ENCODE measurements at places on chromosomes 11 and 22.

- DNase-seq, result no peak
Observed at GRCh38 chr11:79236541-79236971, 204.3 kb downstream of the TENM4 start.

DNA sequence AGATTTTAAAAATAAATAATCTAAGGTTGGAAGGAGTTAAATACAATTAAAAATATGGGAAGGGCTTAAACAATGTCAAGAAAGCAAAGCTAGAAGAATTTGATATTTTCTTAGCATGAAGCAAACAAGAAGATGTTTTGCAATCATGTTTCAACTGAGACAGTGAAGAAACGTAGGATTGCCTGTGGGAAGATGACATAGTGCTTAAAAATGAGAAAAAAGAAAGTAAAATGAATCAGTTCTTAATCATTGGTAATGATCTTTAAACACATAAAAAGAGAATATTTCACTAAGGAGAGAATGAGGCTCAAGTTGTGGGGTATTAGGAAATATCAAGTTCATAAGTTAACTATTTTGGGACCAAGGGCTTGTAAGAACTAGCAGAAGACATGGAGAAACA, 855.0 kb downstream of the METTL15 start:
- DNase-seq, result no peak

DNA sequence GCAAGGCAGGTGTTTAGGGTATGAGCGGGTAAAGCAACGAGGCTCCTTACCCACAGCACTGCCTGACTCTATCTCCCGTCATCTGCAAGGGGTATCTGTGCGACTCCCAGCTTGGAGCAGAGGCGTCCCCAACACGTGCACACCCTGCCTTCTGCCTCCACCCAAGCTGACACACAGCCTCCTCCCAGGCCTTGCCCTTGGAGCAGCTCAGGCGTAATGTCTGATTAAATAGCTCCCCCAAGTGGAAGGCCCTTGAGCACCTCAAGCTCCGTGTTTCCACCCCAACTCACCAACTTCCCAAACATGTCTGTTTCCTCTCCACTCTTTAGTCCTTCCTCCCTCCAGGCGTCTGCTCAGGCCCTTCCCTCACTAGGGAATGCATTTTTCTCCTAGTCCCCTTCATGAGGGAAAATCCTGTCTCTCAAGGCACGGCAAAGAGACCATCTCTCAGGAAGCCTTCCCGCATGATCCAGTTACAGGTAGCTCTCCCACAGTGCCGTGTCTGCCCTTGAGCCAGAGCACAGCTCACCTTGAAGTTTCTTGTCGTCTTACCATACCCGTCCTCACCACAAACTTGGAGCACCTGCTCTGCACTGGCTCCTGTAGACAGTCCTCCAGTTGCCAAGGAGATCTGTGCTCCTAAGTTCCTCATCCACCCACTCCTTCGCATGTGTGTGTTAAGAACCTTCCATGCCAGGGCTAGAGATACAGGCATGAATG, 15.8 kb downstream of the CYB5R2 start:
- peak; percentile 1 for DNase-seq

- no peak for DNase-seq
Observed at GRCh38 chr22:49648053-49648452, 179.6 kb downstream of the BRD1 start.

- no peak for DNase-seq
Observed at GRCh38 chr11:128246810-128247594, 340.4 kb downstream of the ETS1 start.

DNA sequence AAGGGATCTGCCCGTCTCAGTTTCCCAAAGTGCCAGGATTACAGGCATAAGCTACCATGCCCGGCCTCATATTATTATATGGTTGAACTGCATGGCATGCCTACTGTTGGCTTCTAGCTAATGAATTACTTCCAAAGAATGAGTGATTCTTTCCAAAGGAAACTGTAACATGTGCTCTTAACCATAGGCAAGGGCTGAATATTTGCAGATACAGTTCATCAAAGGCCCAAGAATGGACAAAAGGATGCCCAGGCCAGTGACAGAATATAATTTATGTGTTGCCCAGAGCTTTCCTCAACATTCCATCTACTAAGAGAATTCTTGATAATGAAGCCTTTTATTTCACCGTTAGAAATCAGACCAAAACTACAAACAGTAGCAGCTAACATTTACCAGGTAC, 27.0 kb upstream of the CCDC89 start:
- DNase-seq, result no peak

- DNase-seq, result no peak
Observed at GRCh38 chr22:22733881-22734373, 89.5 kb downstream of the GGTLC2 start.

DNA sequence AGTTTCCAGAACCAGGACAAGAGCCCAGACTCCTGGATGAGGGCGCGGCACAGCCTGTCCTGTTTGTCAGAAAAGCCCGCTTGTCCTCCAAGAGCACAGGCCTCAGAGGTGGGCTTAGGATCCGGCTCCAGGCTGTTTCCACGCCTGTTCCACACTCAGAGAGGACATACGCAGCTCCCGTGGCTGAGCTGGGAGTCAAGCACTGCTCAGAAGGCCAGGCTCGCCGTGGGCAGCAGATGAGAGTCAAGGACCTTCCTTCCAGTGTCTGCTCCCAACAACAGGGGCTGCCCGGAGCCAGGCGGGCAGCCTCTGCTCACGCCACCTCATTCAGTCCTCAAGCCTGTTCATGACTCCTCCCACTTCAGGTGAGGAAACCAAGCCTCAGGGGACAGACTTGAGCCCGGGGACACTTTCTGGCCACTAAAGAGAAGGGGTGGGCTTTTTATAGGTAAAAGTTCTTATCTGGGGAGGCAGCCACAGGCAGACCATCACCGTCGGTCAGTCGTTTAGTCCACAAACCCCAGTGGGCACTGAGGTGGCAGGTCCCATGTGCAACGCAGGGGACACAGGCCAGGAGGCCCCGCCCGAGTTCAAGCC, 3.8 kb downstream of the CYB5R3 start:
- DNase-seq, result no peak

DNA sequence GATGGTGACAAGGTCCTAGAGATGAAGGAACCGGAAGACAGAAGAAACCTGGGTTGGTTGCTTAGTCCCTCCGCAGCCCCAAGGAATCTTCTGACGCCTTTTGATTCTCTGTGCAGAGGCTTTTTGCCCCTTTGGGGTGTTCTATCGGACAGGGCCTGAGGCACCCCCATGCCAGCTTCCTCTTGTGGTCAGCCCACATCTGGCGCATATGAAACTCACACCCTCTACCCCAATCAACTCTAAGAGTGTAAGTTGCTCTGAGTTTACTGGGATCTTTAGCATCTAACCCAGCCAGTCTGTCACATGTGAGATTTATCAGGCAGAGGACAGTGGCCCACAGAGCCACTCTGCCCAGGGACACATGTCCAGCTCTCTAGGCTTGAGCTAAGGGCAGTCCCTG, 17.4 kb downstream of the RASD2 start:
- DNase-seq, result no peak

- no peak for DNase-seq
Observed at GRCh38 chr11:78069465-78069864, 5.8 kb downstream of the THRSP start.

GRCh38 chr11:106424111-106424510, 346.6 kb downstream of the AASDHPPT start:
- DNase-seq, result no peak

- DNase-seq, result no peak
Observed at GRCh38 chr11:119473226-119473625, 50.3 kb upstream of the THY1 start.

DNA sequence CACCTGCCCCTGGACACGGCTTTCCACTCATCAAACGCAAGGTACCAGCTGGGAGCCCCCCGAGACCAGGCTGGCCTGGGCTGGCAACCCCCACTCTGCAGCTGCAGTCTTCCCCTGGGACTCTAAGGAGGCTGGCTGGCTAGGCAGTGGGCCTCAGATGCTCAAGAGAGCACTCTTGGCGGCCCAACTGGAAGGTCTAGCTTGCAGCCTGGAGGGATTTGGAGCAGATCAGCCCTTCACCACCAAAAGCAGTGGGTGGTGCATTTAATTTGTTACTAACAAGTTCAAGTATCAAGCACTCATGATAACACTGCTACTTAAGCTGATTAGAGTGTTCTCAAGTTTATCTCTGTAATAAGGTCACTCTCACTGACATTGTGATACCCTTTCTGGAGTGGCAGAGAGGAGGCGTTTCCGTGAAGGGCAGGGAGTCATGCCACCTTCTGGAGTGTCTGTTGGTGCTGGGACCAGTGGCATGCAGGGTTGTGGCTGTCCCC, 21.5 kb downstream of the C22orf23 start:
- DNase-seq, result no peak

GRCh38 chr11:69707176-69707575, 3.4 kb upstream of the FGF19 start:
- DNase-seq, result no peak

DNA sequence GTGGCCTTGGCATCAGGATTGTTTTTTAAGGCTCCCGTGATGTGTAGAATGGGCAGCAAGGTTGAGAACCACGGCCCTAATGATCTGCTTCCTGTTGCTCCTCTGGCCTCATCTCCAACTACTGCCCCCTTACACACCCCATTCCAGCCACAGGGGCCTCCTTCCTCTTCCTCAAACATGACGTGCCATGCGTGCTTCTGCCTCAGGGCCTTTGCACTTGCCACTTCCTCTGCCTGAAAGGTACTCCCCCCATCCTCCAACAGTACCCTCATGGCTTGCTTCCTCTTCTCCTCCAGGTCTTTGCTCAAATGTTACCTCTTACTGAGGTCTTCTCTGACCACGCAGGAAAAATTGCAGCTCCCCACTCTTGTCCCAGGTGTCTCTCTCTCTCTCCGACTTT, 93.9 kb upstream of the CSNK2A3 start:
- no peak for DNase-seq

- DNase-seq, result no peak
Observed at GRCh38 chr11:61024938-61025820, 53.7 kb downstream of the CD6 start.

GRCh38 chr11:10387206-10388083, 67.6 kb upstream of the AMPD3 start:
- no peak for DNase-seq

DNA sequence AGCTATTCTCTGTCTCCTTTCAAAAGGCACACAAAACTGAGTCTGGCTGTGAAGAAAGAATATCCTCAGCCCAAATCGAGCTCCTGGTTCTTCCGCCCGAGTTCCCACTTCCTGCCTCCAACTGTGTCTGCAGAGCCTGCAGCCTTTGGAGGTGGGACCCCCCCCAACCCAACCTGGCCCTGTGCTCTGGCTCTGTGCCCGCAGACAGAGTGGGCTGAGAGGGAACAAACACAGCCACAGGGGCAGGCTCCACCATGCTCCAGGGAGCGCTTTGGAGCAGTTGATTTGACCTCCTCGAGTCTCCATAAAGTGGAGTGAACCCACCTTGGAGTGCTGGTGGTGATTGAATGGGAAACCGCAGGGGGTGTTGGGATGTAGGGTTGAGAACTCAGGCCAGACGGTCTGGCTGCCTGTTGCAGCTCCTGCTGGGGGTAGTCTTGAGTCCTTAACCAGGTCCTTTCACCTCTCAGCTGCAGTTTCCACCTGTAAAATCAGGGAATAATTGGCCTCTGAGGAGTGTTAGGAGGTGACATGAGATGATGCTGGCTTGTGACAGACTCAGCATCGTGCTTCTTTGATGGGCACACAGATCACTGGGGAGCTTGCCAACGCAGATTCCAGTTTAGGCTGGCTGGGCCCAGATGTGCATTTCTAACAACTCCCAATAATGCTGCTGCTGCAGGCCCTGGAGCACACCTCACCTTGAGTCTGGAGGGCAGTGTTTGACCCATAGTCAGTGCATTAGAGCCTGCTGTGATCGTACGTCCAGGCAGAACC, 11.4 kb downstream of the DAGLA start:
- DNase-seq, result peak; percentile 67

GRCh38 chr22:18110194-18110953, at the start of gene TUBA8:
TSS of gene TUBA8 (plus strand) at chr22:18110809. CDS start at chr22:18110866, 57 bp downstream.
- DNase-seq, result peak; percentile 4

- no peak for DNase-seq
Observed at GRCh38 chr11:11620921-11621572, 758 bp downstream of the GALNT18 start.

DNA sequence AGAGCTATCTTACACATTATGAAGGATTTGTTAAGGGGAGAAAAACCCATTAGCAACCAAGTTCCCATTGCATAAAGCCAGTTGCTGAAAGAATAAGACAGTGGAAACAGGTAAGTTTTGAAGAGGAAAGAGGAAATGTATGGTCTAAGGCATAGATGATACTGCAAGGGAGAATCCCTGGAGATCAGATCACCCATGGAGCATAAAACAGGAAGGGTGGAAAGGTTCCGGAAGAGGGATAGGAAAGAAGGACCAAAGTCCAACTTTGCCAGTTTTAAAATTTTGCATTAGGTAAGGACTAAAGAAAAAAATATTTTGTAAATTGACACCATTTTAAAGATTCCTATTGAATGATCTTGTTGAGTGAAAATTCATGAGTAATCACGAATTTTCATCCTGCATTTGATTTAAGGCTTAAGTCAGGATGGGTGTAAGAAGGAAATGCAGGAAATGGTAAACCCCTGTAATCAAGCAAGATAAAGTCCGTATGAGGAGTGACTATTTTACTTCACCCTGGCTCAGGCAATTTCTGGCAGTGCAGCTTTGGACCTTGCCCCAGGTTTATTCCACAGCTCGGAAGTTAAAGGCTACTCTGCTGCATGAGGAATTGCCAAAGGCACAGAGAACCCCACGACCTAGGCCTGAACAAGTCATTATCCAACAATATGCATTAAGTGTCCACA, 70.9 kb downstream of the CCDC34 start:
- no peak for DNase-seq

DNA sequence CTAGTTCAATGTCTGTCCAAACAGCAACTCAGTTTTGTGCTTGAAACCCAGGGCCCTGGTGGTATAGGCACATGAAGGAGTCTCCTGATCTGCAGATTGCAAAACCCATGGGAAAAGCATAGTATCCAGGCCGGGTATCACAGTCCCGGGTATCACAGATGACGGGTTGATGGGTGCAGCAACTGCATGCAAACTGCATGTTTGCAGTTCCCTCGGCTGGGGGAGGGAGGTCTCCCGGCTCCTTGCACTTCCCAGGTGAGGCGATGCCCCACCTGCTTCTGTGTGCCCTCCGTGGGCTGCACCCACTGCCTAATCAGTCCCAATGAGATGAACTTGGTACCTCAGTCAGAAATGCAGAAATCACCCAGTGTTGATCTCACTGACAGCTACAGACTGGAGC, 53.9 kb downstream of the KCNQ1 start:
- DNase-seq, result no peak

DNA sequence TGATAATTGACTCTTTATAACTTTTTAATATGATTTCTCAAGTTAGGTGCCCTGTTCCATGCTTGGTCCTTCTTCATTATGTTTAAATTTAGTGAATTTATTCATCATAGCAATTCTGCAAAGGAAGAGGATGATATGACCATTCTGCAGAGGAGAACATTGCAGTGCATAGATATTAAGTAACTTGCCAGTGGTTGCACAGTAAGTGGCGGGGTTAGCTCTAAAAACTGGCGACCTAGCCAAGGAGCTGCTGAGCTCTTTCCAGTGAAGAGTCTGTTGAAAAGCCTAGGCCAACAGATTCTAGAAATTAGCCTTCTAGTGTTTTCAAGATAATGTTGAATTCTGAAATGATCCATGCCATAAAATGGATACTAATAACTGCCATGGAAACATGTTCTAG, 4.6 kb downstream of the EWSR1 start:
- DNase-seq, result no peak

All from NCI-H748 treated with DMSO at 0.1 percent for 48 hours (cell line).